Renal cortex interstitium (tissue), 15 donors: ENCODE measurements at places on chromosomes 1 and 21. TPM values are rescaled to one million over a fixed set of nuclear protein-coding genes. Genes with fewer than 3 reads are reported as not detected.

DNA sequence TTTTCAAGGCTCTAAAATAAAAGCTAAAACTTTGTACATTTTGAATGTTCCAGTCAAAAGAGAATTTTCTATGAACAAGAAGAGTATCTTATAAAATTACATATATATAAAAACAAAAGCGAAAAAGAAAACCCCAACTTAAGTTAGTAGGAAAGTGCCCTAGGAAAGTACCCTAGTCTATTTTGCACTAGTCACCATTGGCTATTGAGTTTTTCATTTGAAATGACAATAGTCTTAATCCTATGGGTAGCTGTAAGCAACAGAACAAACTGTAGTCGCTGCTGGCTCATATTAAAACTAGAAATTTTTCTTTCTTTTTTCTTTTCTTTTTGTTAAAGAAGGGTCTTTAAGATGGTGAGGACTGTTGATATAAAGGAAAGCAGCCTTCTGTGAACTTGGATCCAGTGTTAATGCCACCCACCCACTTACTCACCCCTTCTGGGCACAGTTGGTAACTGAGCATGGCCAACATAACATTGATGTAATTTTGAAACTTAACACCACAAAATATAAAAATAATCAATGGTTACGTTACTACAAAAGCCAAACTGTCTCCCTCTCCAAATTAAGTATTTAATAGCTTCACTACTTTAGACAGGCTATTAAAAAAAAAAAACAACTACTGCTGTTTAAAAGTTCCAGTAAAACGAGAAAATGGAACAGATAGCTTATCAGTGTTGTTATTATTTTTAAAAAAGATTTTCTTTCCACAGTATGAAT lies 177.0 kb downstream of the EIF4G3 start:
- DNase-seq, result no peak

Gene CD164L2
- polyA plus RNA-seq, result 0.26 TPM

DNA sequence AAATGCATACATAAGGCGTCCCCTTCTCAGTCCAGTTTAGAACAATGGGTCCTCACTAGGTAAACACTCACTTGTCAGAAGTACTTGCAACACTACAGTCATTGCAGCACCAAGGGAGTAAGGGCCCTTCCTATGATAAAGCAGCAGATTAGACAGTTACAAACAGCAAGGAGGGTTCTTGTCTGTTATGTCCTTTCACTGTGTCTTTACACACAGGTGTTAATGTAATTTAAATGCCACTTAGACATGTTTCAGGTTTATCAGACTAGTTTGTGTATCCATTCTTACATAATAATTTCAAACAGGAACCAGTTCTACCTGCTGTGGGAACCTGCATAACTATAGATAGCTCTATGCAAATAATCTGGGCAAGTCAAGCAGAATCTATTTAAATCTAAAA lies 105.6 kb upstream of the USH2A start:
- no peak for DNase-seq

GRCh38 chr1:69737527-69738185 lies 169.9 kb downstream of the LRRC7 start:
- DNase-seq, result no peak

GRCh38 chr1:22077728-22078127 lies 25.2 kb downstream of the CDC42 start:
- no peak for DNase-seq

DNA sequence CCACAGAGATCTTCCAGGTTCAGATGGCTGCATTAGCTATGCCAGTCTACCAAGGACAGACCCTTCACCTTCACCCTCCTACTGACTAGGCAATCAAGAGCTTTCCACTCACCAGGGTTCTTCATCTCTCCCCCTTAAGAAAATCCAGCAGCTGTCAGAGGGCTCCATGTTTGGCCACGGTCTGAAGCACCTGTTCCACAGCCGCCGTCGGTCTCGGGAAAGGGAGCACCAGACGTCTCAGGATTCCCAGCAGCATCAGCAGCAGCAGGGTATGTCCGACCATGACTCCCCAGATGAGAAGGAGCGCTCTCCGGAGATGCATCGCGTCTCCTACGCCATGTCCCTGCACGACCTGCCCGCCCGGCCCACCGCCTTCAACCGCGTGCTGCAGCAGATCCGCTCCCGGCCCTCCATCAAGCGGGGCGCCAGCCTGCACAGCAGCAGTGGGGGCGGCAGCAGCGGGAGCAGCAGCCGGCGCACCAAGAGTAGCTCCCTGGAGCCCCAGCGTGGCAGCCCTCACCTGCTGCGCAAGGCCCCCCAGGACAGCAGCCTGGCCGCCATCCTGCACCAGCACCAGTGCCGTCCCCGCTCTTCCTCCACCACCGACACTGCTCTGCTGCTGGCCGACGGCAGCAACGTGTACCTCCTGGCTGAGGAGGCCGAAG lies 13.8 kb downstream of the TMCC2 start:
- no peak for DNase-seq

DNA sequence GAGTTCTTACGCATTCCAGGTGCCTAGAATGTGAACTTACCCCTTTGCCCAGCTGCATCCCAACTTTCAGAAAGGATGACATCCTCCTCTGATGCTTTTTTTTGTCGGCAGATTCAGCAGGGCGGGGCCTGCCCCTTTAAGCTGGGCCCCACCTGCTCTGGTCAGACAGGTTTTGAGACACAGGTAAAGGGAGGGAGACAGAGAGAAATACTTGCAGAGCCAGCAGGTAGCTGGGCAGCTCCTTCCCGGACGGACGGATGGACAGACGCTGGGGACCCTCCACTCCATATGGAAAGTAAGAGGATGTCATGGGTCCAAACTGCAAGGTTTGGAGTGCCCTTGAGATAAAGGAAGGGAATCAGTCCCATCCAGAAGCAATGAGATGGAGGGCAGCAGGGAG lies at the start of gene TMEM79:
Gene TMEM79 (plus strand): TSS at position 214 of the 400 bp plus-strand sequence. CDS start 902 bp downstream, outside the sequence.
- DNase-seq, result no peak

DNA sequence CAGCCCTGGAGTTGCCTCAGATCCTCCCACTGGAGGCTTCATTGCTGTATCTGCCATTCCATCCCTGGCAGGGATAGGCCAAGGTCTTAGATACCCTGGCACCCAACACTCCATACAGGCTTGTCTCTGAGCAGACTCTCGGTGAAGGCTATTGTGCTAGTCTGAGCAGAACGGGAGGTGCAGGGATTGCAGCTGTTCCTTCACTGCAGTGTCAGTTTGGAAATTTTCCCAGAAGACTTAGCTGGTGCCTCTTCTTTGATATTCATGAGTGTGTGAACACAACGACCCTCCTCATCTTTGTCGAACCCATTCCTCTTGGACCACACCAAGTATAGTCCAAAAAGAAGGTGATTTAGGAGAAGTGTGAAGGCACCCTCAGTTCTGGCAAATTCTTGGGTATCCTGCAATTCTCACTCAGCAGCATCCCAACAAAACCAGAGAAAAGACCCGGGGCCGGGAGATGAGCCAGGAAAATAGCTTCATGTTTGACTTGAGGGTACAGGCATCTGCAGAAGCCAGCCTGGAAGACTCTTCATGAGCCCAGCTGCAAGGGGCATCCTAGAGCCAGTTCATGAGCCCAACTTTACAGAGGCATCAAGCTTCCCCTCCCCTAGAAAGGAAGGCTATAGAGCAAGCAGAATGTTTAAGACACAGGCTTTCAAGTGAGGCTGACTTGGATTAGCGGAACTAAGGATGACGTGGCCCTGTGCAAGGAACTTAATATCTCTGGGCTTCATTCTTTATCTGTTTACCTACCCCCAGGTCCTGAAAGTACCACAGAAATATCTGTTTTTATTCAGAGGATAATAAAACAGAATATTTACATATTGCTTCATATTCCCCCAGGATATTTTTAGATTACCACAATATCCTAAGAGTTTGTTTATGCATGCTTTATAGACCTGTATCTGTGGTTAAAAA lies 38.8 kb upstream of the HAO2 start:
- no peak for DNase-seq

DNA sequence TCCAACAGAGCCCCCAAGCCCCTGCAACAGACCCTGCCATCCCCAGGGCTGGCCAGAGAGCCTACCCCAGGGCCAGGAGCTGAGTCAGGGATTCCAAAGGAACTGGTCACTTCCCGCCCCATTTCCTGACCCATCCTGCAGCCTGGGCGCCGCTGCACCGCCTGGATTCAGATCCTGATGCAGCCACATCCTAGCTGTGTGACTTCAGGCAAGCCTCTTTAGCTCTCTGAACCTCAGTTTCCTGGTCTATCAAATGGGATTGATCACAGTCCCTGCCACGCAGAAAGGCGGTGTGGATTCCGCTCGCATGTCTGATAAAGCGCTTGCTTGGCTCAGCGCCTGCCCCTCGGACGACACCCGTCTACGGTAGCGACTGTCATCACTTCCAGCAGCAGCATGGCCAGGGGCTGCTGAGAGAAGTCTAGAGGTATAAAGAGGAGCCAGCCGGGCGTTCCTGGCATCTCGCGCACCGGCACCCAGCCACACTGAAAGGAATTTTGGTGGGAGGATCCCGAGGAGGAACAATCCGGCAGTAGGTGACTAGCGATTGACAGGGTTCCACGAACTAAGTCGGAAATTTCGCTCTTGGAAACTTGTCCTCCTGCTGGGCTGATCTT lies 10.1 kb downstream of the EPHA2 start:
- DNase-seq, result no peak

Gene CHRM3
- 7.7 TPM for polyA plus RNA-seq

GRCh38 chr1:215005078-215005477 lies 77.5 kb upstream of the KCNK2 start:
- DNase-seq, result no peak

Gene ARHGAP29
- polyA plus RNA-seq, result 69.0 TPM

GRCh38 chr1:208349694-208350330 lies 105.6 kb upstream of the PLXNA2 start:
- DNase-seq, result no peak

DNA sequence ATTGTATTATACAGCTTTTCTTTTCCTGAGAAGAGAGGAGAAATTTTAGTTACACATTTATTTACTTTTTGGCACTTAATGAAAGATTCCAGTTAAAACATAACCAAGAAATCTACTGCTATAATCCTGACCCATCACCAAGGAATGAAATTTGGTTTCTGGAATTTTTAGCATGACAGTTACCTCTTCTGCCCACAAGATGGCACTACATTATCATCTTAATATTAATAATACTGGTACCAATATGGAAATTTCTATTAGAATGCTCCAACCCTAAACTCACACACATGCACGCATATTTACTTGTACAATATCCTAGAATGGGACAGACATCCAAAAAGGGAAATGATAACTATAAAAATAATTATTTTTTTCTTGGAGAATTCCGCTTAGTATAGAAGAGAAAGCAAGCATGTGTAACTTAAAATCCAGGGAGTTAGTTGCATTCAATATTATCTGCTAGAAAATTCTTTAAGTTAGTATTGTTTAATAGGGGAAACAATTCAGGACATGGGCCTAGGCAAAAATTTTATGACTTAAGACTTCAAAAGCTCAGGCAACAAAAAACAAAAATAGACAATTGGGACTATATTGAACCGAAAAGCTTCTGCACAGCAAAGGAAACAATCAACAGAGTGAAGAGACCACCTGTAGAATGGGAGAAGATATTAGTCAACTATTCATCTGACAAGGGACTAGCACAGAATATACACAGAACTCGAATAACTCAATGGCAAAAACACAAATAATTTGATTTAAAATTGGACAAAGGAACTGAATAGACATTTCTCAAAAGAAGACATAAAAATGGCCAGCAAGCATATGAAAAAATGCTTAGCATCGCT lies 37.4 kb downstream of the MAP3K21 start:
- no peak for DNase-seq

Gene B3GALT6
- polyA plus RNA-seq, result 20.9 TPM

DNA sequence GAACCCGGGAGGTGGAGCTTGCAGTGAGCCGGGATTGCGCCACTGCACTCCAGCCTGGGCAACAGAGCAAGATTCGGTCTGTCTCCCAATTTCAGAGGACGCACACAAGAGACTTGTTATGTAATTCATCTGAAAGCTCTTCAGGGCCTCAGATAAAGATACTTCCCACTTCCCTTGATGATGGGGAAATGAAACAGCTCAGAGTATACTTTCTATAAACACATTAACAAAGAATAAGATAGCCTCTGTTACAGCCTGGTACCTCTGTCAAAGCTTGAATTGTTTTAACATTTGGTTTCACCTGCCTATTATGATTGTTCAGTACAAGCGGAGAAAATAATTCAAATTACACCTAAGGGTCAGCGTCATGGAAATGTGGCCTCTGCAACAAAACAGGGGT lies 622.9 kb upstream of the ADGRL4 start:
- DNase-seq, result no peak

DNA sequence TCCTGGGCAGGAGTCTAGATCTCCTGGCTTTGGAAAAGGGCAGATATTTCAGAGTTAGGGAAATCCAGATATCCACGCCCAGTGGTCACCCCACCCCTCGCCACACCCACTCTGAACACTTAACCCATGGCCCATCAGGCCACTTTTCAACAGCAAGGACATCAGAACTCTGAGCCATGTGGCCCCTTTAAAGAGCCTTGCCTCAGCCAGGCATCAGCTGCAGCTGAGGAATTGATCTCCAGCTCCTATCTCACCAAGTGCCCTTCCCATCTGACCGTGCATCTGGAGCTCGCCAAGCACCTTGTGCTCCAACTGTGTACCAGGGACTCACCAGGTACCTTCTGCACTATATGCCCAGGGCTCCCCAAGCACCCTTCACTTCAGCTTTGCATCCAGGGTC lies 20.2 kb upstream of the SH2D2A start:
- no peak for DNase-seq

Gene GPR153
- 8.7 TPM for polyA plus RNA-seq

DNA sequence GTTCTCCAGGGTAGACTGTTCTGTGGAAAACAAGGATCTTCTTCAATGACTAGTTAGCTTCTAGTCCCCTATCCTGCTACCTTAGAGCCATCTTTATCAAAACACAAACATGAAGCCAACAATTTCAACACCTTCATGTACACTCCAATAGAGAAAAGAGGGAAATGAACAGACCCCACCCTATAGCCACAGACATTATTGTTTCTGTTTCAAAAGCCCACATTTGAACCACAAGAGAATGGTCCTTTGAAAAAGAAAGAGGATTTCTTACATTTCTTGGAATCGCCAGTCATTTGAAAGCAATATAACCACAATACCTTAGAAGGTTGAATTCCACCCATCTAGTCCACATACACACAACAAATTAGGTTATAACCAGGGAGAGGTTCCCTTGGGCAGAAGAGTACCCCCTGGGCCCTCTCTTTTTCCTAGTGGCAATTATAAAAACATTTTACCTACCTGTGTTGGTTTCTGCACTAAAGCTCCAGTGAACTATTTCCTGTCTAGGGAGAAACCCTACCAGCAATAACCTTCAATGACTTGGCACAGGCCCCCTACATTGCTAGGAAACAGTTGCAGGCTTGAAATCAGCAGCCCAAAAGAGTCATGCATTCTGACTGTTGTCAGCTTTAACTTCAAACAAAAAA lies 2.7 kb upstream of the LPGAT1 start:
- DNase-seq, result no peak

Gene WNT2B
- 3.4 TPM for polyA plus RNA-seq

Gene OPTC
- polyA plus RNA-seq, result not detected

Gene NOTCH2
- polyA plus RNA-seq, result 169 TPM

- DNase-seq, result peak; percentile 77
Measured at GRCh38 chr1:109493805-109494539, at the start of gene CYB561D1. CYB561D1 (plus strand) TSS chr1:109494094; CDS start chr1:109494140, 46 bp downstream.

- DNase-seq, result peak; percentile 7
Measured at GRCh38 chr1:31297277-31298247, 730 bp downstream of the ZCCHC17 start.

Gene TBX19
- polyA plus RNA-seq, result 1.7 TPM

Gene CYP4Z1
- polyA plus RNA-seq, result 0.20 TPM

Gene MAP1LC3C
- 0.76 TPM for polyA plus RNA-seq

GRCh38 chr1:172286629-172287076 lies 133.8 kb upstream of the C1orf105 start:
- DNase-seq, result no peak
